ENCODE measurements at places on chromosomes 11 and 22. TPM values are rescaled to one million over a fixed set of nuclear protein-coding genes. Genes with fewer than 3 reads are reported as not detected.

CYTH4 gene
- 23.1 TPM for total RNA-seq

CDKN1C gene
- 1.1 TPM for total RNA-seq

DNA sequence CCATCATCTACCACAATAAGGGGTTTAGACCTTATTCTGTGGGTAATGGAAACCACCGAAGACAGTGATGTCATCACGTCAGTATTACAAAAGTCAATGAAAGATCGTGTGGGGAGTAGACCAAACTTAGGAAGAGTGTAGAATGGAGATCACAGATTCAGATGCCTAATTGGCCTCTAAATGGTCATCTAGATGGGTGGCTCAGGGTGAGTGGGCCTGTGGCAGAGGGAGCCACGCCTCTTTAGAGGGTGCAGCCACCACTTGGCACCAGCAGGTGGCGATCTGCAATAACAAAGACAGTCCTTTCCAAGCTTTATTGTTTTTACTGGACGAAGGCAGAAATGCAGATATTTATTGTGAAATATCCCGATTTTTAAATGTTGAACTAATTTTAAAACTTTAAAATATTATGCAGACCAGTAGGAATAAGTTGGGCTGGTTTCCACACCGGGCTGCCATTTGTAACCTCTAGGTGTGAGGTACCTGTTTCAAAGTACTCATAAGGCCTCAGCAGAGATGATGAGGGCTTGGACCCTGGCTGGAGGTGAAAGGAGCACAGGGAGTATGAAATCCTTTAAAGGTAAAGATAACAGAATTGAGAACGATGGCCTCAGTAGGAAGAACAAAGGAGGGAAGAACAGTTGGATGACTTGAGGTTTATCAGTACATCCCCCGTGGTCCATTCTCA, 222.0 kb downstream of the DBX1 start:
- no peak overlapping the region for H3K27ac ChIP-seq
- DNase-seq: no peak
- H3K27me3 ChIP-seq: no peaks in the 10 kb centered on the region
- H3K4me1 ChIP-seq: no peaks in the 10 kb centered on the region
- no peak overlapping the region for H3K4me3 ChIP-seq
- no peaks in the 10 kb centered on the region for H3K36me3 ChIP-seq

DNA sequence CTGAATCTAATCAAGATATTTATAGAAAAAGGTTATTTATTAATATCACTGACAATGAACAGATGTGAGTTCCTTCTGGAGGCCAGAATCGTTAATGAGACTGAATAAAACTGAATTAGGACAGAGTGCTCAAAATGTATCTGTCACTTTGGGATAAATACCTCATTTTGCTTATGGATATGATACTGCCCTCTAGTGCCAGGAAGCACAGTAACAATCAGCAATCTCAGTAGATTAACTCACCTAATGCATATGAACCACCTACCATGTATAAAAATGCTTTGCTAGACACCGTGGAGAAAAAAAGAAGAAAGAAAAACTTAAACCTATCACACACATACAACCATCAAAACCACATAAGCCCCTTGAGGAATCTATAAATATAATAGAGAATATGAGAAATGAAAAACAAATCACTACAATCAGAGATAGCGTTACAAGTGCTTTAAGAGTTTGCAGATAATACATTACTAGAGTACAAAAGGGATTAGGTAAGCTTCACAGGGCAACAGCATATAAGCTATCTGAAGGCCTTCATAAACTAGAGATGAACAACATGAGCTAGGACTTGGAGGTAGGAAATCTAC, 117.4 kb downstream of the SGSM3 start:
- no peak overlapping the region for H3K4me3 ChIP-seq
- no peak for DNase-seq
- H3K4me1 ChIP-seq: peaks cover 29% of the 10 kb centered on the region
- no peaks in the 10 kb centered on the region for H3K36me3 ChIP-seq
- no peak overlapping the region for H3K27ac ChIP-seq

- H3K27ac ChIP-seq: no peak overlapping the region
- DNase-seq: no peak
- no peaks in the 10 kb centered on the region for H3K4me1 ChIP-seq
- H3K4me3 ChIP-seq: no peak overlapping the region
- no peaks in the 10 kb centered on the region for H3K27me3 ChIP-seq
These were observed 1593.1 kb upstream of the RAG2 start for GRCh38 chr11:38191101-38191500.

- H3K4me1 ChIP-seq: no peaks in the 10 kb centered on the region
- H3K27me3 ChIP-seq: no peaks in the 10 kb centered on the region
- no peak overlapping the region for H3K4me3 ChIP-seq
- H3K27ac ChIP-seq: no peak overlapping the region
- H3K36me3 ChIP-seq: no peaks in the 10 kb centered on the region
These were observed 10.9 kb downstream of the TUBA8 start for GRCh38 chr22:18121506-18121905.

GRCh38 chr22:46672731-46673130, 52.5 kb downstream of the GRAMD4 start:
- H3K27me3 ChIP-seq: no peaks in the 10 kb centered on the region
- no peaks in the 10 kb centered on the region for H3K36me3 ChIP-seq
- peaks cover 25% of the 10 kb centered on the region for H3K4me1 ChIP-seq
- H3K27ac ChIP-seq: no peak overlapping the region
- no peak overlapping the region for H3K4me3 ChIP-seq

DNA sequence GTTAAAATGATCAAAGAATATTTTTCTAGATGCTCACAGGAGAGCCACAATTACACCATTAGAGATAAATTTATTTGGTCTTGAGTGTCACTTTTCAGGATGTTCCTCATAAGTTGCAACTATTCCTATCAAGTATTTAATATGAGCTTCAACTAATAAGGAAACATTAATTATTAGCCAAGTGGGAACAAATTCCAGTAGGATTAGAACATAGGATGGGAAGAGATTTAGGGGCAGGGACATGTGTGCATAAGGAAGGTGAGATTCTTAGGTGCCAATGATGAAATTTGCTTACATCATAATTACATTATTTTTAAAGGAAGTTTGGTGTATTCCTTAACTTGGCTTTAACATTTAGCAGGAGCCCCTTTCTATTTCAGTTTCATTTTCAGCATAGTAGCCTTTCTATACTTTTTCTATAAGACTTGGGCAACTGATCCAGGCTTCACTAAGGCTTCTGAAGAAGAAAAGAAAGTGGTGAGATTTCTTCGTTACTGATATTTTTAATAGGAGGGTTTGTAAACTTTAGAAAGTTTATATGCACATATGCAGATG, 38.8 kb downstream of the CSRP3 start:
- H3K4me3 ChIP-seq: no peak overlapping the region
- peaks cover 15% of the 10 kb centered on the region for H3K36me3 ChIP-seq
- H3K27me3 ChIP-seq: no peaks in the 10 kb centered on the region
- no peak overlapping the region for H3K27ac ChIP-seq
- no peaks in the 10 kb centered on the region for H3K4me1 ChIP-seq
- no peak for DNase-seq

DNA sequence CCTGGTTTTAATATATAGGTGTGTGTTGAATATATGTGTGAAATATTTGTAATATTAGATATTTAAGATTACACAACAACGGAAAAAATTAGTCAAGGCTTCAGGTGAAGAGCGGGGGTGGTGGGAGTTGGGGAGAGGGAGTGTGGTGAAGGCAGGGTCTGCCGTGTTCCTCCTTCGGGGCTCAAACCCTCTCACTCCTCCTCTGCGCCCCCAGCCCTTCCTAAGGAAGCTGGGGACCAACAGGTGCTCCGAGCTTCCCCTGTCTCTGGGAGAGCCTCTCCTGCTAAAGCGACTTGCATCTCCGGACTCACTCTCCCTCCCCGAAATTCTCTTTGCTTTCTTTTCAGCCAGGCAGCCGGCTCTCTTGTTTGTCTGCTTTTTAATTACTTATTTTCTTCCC, 960 bp upstream of the CADM1 start:
- peaks cover 25% of the 10 kb centered on the region for H3K27me3 ChIP-seq
- no peaks in the 10 kb centered on the region for H3K36me3 ChIP-seq
- no peak overlapping the region for H3K27ac ChIP-seq
- H3K4me1 ChIP-seq: peaks cover 26% of the 10 kb centered on the region

DNA sequence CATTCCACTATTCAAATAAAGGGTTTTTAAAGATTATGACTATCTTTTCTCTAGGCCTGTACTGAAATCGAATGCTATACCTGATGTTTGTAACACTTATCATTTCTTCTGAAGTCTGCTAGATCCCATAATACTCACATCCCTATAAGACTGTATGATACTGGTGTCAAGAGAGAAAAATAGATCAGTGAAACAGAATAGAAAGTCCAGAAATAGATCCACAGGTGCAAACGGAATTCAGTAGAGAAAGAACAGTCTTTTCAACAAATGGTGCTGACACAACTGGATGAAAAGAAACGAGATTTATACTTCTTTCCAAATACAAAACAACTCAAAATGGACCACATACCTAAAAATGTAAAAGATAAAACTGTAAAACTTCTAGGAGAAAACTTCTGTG, 143.2 kb downstream of the APOL5 start:
- H3K27ac ChIP-seq: no peak overlapping the region
- no peaks in the 10 kb centered on the region for H3K4me1 ChIP-seq
- no peaks in the 10 kb centered on the region for H3K36me3 ChIP-seq
- no peak for DNase-seq

All from CD8-positive, alpha-beta memory T cell (primary cell).